Activated naive CD8-positive, alpha-beta T cell treated with anti-CD3 and anti-CD28 coated beads for 36 hours (primary cell): ENCODE measurements at places on chromosomes 1 and 21.

- no peak for DNase-seq
Measured at GRCh38 chr1:108671143-108671542, 10.2 kb upstream of the HENMT1 start.

DNA sequence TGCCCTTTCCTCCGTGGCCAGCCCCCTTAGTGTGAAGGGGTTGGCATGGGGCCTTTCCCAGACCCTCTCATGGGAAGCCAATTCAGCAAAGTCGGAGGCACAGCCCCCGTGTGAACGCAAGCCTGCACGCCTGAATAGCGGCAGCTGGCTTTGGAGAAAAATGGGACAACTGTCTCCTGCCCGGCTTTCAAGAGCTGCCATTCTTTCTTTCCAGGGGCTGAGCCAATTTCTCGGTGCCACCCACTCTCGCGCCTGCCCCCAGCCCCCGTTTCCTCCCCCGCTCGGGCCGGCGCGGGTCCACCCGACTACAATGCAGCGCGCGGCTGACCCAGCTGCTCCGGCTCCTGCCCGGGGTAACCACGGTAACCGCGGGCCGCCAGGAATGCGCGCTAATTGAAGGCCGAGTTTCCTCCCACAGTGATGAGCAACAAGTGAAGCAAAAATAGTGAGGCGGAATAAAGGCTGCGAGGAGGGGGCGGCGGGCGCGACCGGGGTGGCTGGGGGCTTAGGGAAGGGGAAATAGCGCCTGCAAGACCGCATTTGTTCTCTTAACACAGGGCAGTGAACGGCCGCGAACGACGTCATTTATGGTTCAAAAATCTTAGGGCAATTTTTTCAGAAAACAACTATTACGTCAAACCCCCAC, 27.8 kb downstream of the ILDR2 start:
- H3K4me3 ChIP-seq = no peak overlapping the region

DNA sequence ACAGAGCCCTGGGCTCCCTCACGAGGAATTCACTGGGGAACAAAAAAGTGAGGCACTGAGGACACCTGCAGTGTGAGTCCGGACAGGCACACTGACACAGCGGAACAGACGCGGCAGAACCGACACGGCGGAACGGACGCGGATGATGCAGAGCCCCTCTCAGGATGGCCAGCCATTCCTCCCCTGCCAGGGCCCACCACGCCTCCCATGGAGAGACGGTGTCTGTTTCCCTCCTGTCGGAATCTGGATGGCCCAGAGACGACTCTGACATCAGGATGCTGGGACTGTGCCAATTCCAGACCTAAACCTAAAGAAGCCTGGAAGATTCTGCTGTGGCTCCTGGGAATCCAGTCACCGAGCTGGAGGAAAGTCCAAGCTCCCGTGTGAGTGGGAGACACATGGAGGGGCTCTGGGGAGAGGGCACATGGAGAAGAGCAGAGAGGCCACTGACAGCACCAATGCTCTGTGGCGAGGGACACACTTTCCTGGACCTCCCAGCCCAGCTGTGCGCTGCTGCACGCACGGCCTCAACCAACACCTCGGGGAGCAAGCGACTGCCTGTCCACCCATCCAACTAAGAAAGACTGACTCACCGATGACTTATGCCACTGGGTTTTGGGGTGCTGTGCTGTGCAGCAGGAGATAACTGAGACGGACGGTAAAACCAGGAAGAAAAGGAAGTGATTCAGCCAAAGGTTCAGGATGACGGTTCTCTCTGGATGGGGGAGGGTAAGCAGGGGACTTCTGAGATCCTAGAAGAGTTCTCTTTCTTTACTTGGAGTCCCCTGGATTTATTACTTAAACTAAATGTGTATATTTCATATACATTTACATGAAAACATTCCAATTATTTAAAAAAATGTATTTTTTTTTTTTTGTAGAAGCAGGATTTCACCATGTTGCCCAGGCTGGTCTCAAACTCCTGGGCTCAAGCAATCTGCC, 23.3 kb downstream of the ZBTB17 start:
- peaks cover 92% of the 10 kb centered on the region for H3K4me1 ChIP-seq
- peak; percentile 45 for DNase-seq
- peaks cover 81% of the 10 kb centered on the region for H3K36me3 ChIP-seq
- H3K4me3 ChIP-seq = no peak overlapping the region
- H3K27ac ChIP-seq = peak overlapping the region; percentile 96

DNA sequence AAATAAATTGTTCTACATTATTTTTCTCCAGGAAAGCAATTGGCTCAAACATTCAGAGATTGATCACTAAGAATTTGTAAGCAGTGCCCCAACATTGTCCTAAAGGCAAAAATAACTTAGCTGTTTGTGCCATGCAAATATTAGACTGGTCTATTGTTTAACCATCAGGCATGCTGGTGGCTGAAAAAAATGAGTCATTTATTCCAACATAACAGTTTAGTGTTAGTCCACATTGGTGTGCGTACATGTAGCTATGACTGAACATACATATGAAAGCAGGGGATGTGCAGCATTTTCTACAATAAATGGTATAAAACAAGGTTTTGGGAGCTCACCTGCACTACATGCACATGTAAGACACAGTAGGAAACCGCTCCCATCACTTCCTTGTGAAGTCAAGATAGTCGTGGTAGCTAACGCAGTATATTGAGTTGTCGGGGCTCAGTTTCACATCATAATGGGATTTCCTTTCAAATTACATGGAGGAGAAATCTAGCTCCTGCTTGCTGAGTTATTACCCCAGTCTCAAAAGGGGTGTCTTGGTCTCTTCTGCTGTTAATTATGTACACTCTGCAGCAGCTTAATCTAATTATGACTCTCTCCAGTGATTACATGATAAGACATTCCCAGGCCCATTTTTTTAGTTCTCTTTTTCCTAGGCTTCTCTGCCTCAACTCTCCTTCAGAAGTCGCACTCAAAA, 199.4 kb downstream of the LYPLAL1 start:
- no peak overlapping the region for H3K4me3 ChIP-seq
- no peak overlapping the region for H3K27ac ChIP-seq
- no peak for DNase-seq
- H3K36me3 ChIP-seq = no peaks in the 10 kb centered on the region
- H3K4me1 ChIP-seq = no peaks in the 10 kb centered on the region

DNA sequence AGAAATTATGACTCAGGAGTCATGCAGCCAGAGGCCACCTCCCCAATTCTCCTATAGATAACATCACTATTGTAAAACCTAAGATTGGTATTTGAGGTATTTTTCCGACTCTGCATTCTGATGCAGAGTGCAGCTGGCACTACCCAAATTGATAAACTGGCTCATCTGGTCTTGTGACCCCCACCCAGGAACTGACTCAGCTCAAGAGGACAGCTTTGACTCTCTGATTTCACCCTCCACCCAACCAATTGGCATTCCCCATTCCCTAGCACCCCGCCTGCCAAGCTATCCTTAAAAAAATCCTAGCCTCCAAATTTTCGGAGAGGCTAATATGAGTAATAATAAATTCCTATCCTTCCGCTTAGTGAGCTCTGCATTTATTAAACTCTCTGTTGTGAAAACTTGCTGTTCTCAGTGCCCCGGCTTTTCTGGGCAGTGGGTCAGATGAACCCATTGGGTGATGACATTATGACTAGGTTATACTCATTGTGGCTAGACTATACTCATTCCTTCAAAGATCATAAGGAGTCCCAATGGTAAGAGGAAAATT, 39.4 kb upstream of the EPS15 start:
- H3K4me3 ChIP-seq = no peak overlapping the region
- no peak for DNase-seq
- H3K36me3 ChIP-seq = no peaks in the 10 kb centered on the region
- no peaks in the 10 kb centered on the region for H3K4me1 ChIP-seq

- peak within 1 kb of the TSS; percentile 19 for H3K4me3 ChIP-seq
- H3K27ac ChIP-seq = no peak within 1 kb of the TSS
- DNase-seq = no peak
- no peaks in the 10 kb centered on the region for H3K36me3 ChIP-seq
Measured at GRCh38 chr1:156858959-156859522, at the start of gene INSRR. Gene INSRR, minus strand, starts transcription at chr1:156859117. Its CDS starts 496 bp downstream, at chr1:156858621.

DNA sequence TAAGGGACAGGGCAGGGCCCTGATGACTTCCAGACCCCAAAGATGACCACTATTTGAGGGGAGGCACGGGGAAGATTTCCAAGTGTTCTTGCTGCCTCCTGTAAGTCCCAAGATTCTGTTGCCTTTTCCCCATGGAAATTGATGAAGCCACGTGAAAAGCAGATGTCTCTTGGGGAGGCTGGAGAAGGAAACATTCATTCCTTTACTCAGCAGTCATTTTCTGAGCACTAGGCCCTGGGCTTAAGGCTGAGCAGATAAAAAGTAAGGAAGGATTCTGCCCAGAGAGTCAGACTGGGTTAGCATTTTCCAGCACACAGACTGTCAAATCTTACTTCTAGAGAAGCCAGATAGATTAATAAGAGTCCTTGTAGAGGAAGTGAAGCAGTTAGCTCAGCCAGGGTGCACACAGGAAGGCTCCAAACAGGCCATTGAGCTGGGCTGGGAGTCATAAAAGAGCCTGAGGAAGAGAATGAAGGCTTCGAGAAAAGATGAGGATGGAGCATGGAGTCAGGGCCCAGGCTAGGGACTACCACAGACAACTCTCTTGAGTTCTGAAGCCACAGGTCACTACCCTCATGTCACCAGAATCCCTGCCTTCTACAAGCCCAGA, 10.1 kb downstream of the EXTL1 start:
- no peaks in the 10 kb centered on the region for H3K36me3 ChIP-seq
- H3K4me3 ChIP-seq = no peak overlapping the region
- H3K27ac ChIP-seq = no peak overlapping the region
- peaks cover 13% of the 10 kb centered on the region for H3K4me1 ChIP-seq
- no peaks in the 10 kb centered on the region for H3K27me3 ChIP-seq

DNA sequence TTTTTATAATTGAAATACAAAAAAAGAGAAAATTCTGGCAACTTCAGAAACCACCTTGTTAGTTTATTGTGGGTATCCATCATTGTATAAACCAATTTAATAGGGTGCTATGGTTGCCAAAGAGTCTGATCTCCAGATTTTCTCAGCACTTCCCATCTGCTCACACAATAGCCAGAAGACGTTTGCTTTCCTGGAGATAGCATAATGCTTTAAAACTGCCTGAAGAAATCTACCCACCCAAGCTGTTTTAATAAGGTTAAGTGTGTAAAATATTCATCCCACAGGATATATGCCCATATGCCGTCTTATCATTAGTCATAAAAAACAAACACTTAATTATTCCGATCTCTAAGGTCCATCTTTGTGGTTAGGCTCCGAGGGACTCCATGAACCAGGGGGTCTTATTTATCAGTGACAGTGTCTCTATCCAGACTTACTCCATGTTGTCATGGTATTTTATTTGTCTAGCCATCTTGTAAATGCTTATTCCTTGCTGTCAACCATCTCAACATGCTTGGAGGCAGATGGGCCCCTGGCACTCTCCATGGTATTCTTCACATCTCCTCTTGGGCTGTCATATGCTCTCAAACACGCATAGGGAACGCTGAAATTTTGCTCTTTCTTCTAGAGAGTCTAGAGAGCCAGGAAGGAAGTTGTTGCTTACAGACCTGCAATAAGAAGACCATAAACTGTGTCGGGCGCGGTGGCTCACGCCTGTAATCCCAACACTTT, 58.5 kb downstream of the MAP10 start:
- H3K27ac ChIP-seq = no peak overlapping the region
- no peak overlapping the region for H3K4me3 ChIP-seq
- H3K27me3 ChIP-seq = no peaks in the 10 kb centered on the region

- H3K36me3 ChIP-seq = no peaks in the 10 kb centered on the region
- H3K27ac ChIP-seq = no peak overlapping the region
- no peaks in the 10 kb centered on the region for H3K27me3 ChIP-seq
- no peaks in the 10 kb centered on the region for H3K4me1 ChIP-seq
Measured at GRCh38 chr21:27122686-27123085, 155.8 kb upstream of the ADAMTS5 start.

DNA sequence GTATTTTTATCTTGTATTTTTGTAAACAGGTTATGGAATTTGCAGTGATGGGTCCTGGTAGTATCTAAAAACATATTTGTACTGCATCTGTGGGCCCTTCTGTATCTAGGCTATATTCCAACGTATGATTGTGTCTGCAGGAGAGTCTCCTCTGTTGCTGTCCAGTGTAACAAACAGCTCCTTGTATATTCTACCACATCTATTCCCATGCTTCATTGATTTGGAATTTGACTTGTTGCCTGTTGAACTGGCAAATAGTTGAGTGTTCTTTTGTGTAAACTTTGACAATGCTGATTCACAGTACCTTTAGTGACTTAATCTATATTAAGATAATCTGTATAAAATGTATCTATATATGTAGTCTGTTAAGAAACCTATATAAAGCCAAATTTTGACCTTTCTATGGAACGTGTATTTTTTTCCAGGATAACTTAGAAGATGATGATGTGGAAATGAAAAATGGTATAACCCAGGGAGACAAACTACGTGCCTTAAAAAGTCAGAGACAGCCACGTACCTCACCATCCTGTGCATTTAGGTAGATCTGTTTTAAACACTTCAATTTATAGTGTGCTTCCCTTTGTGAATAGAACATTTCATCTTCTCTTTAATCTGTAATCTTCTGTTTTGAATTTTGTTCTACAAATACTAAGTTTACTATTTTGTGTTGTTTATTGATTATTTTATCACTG, 43.4 kb upstream of the GPR88 start:
- H3K36me3 ChIP-seq = peaks cover 16% of the 10 kb centered on the region
- no peak for DNase-seq
- no peak overlapping the region for H3K27ac ChIP-seq

DNA sequence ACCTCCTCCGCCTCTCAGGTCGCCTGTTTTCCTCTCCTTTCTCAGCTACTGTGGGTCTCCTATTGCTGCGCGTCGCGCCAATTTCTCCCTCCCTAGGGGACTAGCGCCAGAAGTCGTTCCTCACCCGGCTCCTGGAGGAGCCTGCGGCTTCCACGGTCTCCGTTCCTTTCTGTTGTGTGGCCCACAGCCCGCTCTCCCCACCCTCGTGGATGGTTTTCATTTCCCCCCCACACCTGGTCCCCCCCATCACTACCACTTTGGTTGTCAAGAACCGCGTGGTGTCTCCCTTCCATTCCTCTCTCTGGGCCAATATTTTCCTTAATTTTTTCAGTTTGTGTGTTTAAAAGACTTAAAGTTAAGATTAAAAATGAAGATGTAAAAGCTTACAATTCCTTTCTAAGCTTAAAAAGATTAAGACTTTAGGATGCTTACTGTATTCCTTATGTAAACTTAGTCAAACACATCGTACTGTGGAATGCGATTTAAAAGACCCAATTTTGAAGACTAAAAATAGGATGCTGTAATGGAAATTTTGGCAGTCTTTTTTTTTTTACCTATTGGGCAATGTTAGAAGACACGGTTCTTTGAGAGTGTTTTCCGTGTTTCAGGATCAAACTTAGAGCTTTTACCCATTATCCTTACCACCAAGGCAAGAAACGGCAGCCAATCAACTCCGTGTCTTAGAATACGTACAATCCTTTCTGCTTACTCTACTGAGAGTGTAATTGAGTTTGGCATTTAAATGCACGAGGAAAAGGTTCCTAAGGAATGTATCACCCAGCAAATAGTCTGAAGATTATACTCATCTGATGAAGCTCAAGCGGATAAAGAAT, 773 bp downstream of the CNST start:
- H3K27ac ChIP-seq = peak overlapping the region; percentile 98
- H3K4me1 ChIP-seq = peaks cover 41% of the 10 kb centered on the region
- no peaks in the 10 kb centered on the region for H3K27me3 ChIP-seq
- peaks cover 35% of the 10 kb centered on the region for H3K36me3 ChIP-seq

- no peak for DNase-seq
- peaks cover 32% of the 10 kb centered on the region for H3K4me1 ChIP-seq
- H3K36me3 ChIP-seq = no peaks in the 10 kb centered on the region
- no peaks in the 10 kb centered on the region for H3K27me3 ChIP-seq
- no peak overlapping the region for H3K4me3 ChIP-seq
Measured at GRCh38 chr1:226825037-226825745, 45.2 kb upstream of the PSEN2 start.
